Stimulated activated naive CD4-positive, alpha-beta T cell (primary cell): ENCODE measurements at places on chromosomes 1 and 21.

- DNase-seq = no peak
Observed at GRCh38 chr1:72419229-72419628, 136.9 kb upstream of the NEGR1 start.

GRCh38 chr1:21866707-21867043 lies 54.6 kb downstream of the LDLRAD2 start:
- DNase-seq = no peak

DNA sequence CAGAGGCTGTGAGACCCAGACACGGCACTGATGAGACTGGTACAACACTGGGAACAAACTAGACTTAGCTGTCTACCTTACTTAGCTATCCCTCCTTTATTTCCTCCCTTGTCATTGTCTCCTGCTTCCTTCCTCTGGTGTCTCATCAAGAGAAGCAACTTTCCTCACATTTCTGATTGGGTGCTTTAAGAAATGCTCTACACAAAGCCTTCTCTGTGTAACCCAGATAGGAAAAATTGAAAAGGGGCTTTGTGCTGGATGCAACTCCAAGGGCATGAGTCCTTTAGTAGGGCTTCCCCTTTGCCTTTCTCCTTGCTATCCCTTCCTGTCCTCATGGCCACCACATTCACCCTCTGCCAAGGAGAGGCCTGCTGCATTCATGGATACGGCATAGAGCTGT lies 274.5 kb downstream of the VAV3 start:
- no peak for DNase-seq

DNA sequence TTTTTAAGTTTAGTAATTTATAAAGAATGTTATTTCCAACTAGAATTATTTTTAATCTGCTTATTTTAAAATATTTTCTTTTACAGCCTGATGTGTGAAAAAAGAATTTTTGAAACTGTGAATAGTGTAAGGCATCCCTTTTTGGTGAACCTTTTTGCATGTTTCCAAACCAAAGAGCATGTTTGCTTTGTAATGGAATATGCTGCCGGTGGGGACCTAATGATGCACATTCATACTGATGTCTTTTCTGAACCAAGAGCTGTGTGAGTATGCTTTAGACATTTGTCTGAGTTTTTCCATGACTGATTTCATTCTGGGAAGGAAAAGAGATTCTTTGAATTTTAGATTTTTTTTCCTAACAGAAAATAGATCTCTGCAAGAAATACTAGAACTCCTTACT lies 77.9 kb downstream of the GTF2B start:
- no peak for DNase-seq

GRCh38 chr1:192118881-192119405 lies 39.3 kb upstream of the RGS18 start:
- DNase-seq = no peak

DNA sequence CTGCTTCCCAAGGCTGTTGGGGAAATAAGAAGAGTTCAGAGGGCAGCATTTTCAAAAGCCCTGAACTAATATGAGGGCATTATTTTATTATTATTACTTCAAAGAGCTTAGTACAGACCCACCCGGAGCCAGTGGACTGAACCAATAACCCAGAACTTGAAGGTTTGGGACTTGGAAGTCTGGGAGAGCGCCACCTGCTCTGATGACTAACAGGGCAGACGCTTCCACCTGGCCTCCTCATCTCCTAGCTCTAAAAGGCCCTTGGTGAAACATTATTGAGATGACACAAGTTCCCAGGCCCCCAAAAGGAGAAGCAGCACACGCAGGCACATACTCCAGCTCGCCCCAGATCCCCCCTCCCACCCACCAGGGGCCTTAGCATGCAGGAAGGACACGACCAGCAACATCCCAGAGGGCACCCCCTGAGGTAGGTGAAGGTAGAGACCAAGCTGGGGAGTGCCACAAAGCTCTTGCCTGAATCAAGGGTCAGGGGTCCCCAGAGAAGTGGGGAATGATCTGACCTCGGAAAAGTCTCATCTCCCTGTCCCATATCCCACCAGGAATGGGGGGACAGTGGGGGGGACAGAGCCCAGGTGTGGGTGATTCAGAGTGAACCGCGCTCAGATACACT lies 1.3 kb downstream of the DLGAP3 start:
- DNase-seq = no peak

DNA sequence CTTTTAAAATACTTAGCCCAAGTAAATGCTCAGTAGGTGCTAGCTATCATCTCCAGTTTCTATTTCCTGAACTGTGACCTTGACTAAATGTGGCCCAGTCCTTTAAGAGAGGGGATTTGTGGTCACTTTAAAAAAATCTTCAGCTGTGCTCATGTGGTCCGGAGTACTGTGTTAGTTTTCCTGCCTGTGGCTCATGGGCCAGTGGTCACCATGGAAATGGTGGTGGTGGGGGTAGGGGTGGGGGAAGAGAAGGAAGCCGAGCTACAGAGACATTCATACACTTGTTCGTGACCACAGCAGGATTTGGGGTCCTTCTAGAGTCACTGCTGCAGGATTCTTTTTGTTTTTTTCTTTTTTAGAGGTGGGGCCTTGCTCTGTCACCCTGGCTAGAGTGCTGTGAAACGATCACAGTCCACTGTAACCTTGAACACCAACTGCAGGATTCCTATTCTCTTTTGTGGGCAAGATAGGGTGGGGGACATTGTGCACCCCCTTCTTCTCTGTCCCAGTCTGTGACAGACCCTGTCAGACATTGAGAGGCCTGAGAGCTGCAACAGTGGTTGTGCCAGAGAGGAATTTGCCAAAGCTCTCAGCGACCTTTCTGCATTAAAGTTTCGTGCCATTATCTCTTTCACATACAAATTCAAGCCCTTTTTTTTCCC lies 25.8 kb downstream of the KIF26B start:
- no peak for DNase-seq

DNA sequence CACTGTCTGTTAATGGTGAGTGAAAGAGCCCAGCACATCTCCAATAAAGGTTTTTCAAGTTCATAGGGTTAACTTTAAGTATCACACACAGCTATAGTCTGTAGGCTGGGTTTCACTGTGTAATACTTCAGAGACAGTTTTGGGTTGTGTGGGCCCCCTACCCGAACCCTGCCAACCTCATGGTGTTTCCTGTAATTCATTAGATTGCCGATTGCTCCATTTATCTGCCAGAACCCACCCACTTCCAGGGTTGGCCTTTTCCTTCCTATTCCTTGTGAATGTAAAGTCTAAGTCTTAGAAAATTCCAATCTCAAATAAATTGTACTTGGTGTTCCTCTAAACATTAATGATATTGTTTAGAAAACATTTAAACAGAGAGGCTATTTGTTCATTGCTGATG lies 43.6 kb downstream of the CTTNBP2NL start:
- DNase-seq = no peak

DNA sequence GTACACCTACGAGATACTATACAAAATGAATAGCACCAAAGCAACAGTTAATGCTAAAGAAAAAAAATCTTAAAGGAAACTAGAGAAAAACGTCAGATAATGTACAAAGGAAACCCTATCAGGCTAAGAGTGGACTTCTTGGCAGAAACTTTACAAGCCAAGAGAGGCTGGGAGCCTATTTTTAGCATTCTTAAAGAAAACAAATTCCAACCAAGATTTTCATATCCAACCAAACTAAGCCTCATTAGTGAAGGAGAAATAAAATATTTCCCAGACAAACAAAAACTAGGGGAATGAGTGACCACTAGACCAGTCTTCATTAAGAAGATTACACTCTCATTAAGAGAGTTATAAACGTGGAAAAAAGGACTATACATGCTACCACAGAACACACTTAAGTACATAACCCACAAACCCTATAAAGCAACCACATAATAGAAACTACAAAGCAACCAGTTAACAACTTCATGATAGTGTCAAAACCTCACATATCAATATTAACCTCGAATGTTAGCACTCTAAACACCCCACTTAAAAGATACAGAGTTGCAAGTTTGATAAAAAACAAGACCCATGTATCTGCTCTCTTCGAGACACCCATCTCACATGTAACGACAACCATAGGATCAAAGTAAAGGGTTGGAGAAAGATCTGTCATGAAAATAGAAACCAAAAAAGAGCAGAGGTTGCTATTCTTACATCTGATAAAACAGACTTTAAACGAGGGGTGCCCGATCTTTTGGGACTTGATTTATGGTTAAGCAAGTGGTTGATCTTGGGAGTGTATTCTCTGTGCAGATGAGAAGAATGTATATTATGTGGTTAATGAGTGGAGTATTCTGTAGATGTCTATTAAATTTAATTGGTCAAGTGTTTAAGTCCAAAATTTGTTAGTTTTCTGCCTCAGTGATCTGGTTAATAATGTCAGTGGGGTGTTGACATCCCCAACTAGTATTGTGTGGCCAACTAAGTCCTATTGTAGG lies 1301.4 kb downstream of the PLA2G4A start:
- DNase-seq = no peak

- no peak for DNase-seq
Observed at GRCh38 chr21:29005696-29006095, 13.0 kb upstream of the LTN1 start.

GRCh38 chr1:71068325-71069240 lies 12.3 kb downstream of the ZRANB2 start:
- no peak for DNase-seq

DNA sequence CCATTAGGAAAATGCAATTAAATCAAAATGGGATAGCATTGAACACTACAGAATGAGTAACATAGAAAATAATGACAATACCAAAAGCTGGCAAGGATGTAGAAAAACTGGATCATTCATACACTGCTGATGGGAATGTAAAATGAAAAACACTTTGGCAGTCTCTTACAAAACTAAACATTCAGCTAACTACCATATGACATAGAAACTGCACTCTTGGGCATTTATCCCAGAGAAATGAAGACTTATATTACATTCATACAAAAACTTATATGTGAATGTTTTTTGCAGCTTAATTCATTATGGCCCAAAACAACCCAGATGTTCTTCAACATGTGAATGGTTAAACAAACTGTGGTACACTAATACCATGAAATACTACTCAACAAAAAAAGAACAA lies 66.4 kb downstream of the ANKRD13C start:
- no peak for DNase-seq

- DNase-seq = no peak
Observed at GRCh38 chr1:210232511-210233215, at the start of gene SERTAD4. Gene SERTAD4 (plus strand): TSS chr1:210232796. CDS start chr1:210237961, 5,165 bp downstream.

DNA sequence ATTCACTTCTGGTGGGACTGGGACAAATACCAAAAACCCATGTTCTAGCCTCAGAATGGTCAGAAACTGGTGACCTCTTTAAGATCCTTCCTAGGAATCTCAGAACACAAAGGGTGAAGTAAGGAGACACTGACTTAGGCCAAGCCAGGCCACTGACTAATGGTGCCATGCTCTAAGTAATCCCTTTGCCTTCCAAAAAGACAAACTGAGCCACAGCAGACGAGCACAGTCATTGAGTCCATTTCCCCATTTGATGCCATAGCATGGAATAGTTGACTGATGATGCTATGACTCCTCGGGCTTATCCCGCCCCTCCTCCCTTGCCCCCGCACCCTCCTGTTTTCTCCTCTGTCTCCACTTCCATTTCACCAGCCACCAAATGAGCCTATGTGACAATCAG lies 145.8 kb upstream of the ZNF648 start:
- DNase-seq = no peak

DNA sequence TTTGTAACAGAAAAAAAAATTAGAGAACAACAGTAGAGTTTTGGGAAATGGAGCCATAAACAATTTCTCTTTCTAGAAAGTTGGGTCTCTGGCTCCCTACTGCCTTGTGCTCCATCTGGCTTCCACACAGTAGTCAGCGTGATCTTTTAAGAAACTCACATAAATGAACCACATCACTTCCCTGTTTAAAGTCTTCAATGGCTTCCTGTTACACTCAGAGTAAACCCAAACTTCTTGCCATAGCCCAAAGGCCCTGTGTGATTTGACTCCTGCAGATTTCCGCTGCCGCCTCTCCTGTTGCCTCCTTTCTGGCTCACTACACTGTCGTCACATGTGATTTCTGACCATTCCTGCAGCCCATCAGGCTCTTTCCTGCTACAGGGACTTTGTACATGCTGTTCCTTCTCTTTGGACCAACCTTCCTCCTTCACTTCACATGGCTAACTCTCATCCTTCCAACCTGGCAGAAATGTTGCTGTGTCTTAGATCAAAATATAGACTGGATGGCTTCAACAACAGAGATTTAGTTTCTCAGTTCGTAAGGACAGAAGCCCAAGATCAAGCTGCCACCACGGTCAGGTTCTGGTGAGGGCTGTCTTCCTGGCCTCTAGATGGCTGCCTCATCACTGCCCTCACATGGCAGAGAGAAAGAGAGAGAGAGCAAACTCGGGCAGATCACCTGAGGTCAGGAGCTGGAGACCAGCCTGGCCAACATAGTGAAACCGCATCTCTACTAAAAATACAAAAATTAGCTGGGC lies 34.0 kb downstream of the OPRD1 start:
- DNase-seq = no peak

DNA sequence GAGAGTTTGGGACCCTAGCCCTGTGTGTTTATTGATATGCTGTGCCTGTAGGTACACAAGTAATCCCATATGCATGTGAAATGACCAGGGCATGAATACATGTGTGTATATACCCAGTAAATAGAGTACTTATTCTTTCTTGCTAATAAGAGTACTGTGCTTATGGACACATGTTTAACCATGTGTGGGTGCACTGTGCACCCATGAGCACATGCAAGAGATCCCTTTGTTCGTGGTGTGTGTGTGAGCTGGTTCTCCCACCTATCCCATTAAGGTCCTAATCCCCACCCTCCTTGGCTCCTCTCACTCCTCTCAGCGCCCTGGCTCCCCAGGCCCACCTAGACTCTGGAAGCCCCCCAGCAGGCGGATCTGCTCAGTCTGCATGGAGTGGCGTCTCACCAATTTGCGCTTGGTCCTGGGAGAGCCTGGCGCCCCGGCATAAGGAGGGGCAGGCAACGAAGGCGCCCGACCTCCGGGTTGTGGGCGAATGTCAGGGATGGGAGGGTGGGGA lies 2.2 kb upstream of the LIX1L start:
- no peak for DNase-seq

- DNase-seq = no peak
Observed at GRCh38 chr21:29730281-29730680, 209.5 kb downstream of the GRIK1 start.
